ENCODE measurements at places on chromosomes 3 and 15.

DNA sequence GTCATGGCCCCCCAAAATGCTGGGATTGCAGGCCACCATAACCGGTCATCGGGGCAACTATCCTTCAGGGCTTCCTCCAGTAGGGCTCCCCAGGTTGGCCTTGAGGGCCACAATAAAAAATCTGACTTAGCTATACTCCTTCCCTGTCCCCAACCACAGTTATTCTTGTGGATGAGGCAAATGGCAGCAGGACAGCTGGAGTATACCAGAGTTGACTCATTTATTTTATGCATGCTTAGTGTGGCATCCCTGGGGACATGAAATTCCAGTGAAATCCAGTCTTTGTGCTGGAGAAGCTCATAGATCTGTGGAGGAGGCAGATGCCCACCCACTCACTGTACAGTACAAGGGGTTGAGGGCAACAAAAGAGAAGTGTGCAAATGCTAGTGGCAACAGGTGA lies 109.5 kb downstream of the RORA start:
- no peak overlapping the region for H3K27ac ChIP-seq
- no peaks in the 10 kb centered on the region for H3K4me1 ChIP-seq
- H3K36me3 ChIP-seq, result no peaks in the 10 kb centered on the region
- H3K27me3 ChIP-seq, result no peaks in the 10 kb centered on the region

DNA sequence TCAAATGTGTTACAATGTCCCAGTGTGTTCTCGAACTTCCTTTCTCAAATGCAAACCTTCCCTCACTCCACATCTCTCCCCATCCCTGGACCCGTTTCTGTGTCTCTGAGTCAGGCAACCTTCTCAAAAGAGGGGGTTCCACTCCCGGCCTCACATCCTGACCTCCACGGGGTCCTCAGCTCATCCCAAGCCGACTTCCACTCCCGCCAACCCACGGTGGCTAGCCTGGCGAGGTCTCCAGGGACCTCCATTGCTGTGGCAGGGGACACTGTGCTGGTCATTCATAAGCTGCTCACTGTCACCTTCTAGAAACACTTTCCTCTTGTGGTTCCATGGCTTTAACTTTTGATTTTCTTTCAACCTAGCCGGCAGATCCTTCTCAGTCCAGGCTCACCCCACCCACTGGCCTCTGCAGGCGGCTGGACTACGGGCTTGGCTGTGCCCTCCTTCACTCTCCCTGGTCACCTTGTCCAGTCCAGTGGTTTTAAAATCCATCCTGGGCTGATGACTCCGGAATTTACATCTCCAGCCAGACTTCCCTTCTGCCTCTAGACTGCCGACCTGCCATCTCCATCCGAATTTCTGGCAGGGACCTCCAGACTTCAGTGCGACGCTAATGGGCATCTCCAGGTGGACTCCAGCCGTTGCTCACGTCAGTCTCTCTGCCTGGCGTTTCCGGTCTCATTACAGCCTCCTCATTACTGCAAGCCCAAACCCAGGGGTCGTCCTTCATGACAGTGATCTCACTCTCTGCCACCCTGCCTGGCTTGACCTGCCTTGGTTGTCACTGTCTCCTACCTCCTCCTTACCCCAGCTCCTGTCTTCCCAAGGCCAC lies 20.0 kb downstream of the ABTB1 start:
- DNase-seq, result no peak
- no peak overlapping the region for H3K4me3 ChIP-seq
- no peaks in the 10 kb centered on the region for H3K36me3 ChIP-seq
- H3K27me3 ChIP-seq, result no peaks in the 10 kb centered on the region
- peaks cover 28% of the 10 kb centered on the region for H3K4me1 ChIP-seq

DNA sequence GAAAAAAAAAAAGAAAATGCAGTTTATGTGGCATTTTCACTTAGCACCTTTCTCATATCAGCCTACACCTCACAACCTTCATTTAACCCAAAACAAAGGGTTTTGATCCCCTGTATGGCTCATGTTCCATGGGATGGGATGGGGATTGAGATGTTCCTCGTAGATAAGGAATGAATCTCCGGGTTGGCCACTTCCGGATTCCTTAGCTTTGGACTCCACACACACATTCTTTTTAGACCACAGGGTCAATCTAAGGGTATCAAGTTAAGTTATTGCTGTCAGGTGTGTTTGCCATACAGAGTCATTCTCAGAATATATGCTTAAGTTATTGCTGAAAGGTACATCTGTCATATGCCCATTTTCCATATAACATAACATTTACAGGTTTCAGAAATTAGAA lies 301.4 kb upstream of the TGFBR2 start:
- no peak for DNase-seq
- H3K27ac ChIP-seq, result no peak overlapping the region
- peaks cover 16% of the 10 kb centered on the region for H3K4me1 ChIP-seq
- no peaks in the 10 kb centered on the region for H3K27me3 ChIP-seq

GRCh38 chr3:31692751-31693150 lies 160.0 kb downstream of the STT3B start:
- DNase-seq, result no peak
- H3K4me3 ChIP-seq, result no peak overlapping the region
- H3K27me3 ChIP-seq, result no peaks in the 10 kb centered on the region
- no peak overlapping the region for H3K27ac ChIP-seq
- no peaks in the 10 kb centered on the region for H3K36me3 ChIP-seq

GRCh38 chr15:58931987-58932588 lies 1.4 kb downstream of the SLTM start:
- no peak for DNase-seq
- H3K36me3 ChIP-seq, result peaks cover 7% of the 10 kb centered on the region
- H3K4me1 ChIP-seq, result peaks cover 23% of the 10 kb centered on the region

GRCh38 chr3:58357402-58357801 lies 24.7 kb downstream of the PXK start:
- H3K27ac ChIP-seq, result no peak overlapping the region
- DNase-seq, result no peak
- no peaks in the 10 kb centered on the region for H3K27me3 ChIP-seq
- no peak overlapping the region for H3K4me3 ChIP-seq
- no peaks in the 10 kb centered on the region for H3K36me3 ChIP-seq

DNA sequence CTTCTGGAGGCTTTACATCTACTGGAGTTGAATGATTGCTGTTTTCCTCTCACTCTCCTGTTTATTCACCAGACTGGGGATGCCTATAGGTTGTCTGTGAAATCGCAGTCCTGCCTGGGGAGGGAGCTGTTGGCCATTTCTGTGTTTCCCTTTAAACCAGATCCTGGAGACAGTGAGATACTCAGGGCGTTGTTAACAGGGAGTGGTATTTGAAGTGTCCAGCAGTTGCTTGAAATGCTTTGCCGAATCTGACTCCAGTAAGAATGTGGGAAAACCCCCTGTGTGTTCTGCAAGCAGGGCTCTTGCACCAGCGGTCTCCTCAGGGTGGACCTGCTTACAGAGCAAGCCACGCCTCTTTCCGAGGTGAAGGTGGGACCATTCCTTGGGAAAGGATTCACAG lies 4.3 kb upstream of the LRRK1 start:
- H3K4me1 ChIP-seq, result peaks cover 4% of the 10 kb centered on the region
- H3K4me3 ChIP-seq, result no peak overlapping the region

- H3K4me3 ChIP-seq, result no peak overlapping the region
- H3K36me3 ChIP-seq, result no peaks in the 10 kb centered on the region
- no peak overlapping the region for H3K27ac ChIP-seq
- no peaks in the 10 kb centered on the region for H3K27me3 ChIP-seq
These were observed 2.8 kb upstream of the PRICKLE2 start for GRCh38 chr3:64228110-64228509.

- H3K4me1 ChIP-seq, result peaks cover 3% of the 10 kb centered on the region
- H3K4me3 ChIP-seq, result no peak overlapping the region
- no peak for DNase-seq
- H3K36me3 ChIP-seq, result peaks cover 2% of the 10 kb centered on the region
- H3K27ac ChIP-seq, result no peak overlapping the region
- H3K27me3 ChIP-seq, result no peaks in the 10 kb centered on the region
These were observed 5.0 kb downstream of the PTPN23 start for GRCh38 chr3:47385796-47386195.

DNA sequence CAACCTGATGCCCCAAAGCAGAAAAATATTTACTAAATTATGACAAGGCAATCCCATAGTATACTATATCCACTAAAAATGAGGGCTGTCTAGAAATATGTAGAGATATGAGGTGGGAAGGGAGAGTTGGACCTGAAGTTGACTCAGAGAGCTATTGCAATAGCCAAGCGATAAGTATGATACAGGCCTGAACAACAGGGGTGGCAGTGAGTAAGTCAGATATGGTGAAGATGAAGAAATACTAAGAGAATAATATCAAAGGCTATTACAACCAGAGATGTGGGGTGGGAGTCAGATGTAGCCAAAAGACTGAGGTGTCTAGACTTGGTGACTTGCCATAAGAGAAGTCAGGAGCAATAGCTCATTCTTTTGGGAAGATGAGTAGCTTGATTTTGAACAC lies 9.2 kb downstream of the HSPBAP1 start:
- H3K27me3 ChIP-seq, result no peaks in the 10 kb centered on the region
- no peak overlapping the region for H3K4me3 ChIP-seq
- no peak overlapping the region for H3K27ac ChIP-seq
- DNase-seq, result no peak
- H3K36me3 ChIP-seq, result no peaks in the 10 kb centered on the region

DNA sequence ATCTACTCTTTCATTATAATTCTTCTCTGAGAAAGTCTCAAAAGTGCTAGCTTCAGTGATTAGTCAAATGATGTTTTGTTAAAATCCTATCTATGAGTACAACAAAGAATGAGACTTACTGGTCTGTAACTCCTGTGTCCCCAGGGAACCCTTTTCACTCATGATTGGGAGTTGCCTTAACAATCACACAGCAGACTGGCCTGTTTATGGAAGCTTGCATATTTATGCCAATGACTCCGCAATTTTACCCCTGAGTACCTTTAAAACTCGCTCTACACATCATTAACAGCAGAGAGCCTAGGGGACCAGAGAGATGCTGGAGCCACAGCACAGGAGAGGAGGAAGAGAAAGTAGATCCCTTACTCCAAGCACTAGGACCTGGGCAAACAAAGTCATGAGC lies 628.1 kb downstream of the IGSF11 start:
- no peaks in the 10 kb centered on the region for H3K27me3 ChIP-seq
- no peak overlapping the region for H3K27ac ChIP-seq
- DNase-seq, result no peak

GRCh38 chr3:186004209-186004608 lies 66.4 kb upstream of the TRA2B start:
- no peak overlapping the region for H3K27ac ChIP-seq
- H3K4me3 ChIP-seq, result no peak overlapping the region
- no peaks in the 10 kb centered on the region for H3K36me3 ChIP-seq
- DNase-seq, result no peak

DNA sequence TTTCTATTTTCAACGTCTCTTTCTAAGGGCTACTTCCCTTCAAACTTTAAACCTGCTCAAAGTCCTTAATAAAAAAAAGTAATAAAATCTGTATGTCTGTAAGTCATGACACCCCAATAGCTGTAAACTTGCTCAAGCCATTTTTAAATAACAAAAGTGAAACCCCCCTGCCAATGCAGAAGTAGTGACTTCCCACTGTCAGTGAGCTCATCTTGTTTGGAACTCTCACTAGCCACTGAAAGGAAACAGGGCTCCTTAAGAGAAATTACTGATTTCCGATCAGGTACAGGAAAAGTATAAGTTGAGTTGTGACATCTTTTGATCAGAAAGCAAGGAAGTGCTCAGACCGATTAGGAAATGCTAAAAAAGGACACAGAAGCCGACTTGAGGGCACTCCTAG lies 27.6 kb upstream of the GPR171 start:
- no peak overlapping the region for H3K4me3 ChIP-seq
- no peaks in the 10 kb centered on the region for H3K36me3 ChIP-seq
- DNase-seq, result no peak
- no peak overlapping the region for H3K27ac ChIP-seq
- H3K27me3 ChIP-seq, result no peaks in the 10 kb centered on the region

GRCh38 chr15:76863693-76864092 lies 41.4 kb downstream of the SCAPER start:
- no peak overlapping the region for H3K4me3 ChIP-seq
- no peak for DNase-seq
- H3K36me3 ChIP-seq, result no peaks in the 10 kb centered on the region
- H3K27me3 ChIP-seq, result no peaks in the 10 kb centered on the region

GRCh38 chr3:32414522-32415202 lies 23.0 kb downstream of the CMTM7 start:
- no peak overlapping the region for H3K4me3 ChIP-seq
- H3K4me1 ChIP-seq, result peaks cover 6% of the 10 kb centered on the region
- H3K27me3 ChIP-seq, result no peaks in the 10 kb centered on the region

DNA sequence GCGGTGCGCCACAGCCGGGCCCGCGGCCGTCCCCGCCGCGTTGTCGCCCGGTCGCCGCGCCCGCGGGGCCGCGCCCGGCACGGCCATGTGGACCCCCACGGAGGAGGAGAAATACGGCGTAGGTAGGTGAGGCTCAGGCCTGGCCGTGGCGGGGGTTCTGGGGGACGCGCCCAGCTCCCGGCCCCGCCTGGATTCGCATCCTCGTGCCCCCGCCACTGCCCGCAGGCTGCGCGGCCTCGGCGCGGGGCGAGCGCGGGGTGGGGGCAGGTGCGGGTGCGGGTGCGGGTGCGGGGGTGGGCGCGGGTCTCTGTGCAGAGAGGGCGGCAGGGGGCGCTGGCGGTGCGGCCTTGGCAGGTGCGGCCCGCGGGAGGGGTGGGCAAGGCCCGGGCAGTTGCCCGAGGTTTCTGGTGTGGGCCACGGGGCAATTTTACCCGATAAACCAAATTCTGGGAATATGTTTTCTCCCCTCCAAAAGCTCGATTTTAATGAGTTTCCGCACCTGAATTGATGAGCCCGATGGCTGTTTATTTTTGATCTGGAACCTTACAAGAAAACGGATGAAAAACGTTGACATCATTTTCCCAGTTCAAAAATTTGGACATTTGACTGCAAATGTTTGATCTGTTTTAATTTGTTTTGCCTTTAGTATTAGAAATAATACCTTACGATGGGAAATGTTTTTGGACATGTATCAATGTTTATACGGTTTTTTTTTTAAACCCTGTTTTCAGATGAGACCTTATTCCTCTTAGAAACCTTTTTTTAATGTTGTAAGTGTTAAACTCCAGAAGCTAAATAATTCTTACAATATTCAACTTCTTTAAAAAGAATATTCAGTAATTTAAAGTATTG lies 678 bp downstream of the DOCK3 start:
- no peaks in the 10 kb centered on the region for H3K27me3 ChIP-seq
- no peak for DNase-seq
- no peaks in the 10 kb centered on the region for H3K36me3 ChIP-seq
- H3K4me3 ChIP-seq, result peak overlapping the region; percentile 60

GRCh38 chr15:51967583-51967982 lies 4.0 kb downstream of the LEO1 start:
- no peaks in the 10 kb centered on the region for H3K36me3 ChIP-seq
- no peak for DNase-seq
- H3K4me1 ChIP-seq, result peaks cover 8% of the 10 kb centered on the region
- H3K4me3 ChIP-seq, result no peak overlapping the region
- no peaks in the 10 kb centered on the region for H3K27me3 ChIP-seq
- no peak overlapping the region for H3K27ac ChIP-seq

DNA sequence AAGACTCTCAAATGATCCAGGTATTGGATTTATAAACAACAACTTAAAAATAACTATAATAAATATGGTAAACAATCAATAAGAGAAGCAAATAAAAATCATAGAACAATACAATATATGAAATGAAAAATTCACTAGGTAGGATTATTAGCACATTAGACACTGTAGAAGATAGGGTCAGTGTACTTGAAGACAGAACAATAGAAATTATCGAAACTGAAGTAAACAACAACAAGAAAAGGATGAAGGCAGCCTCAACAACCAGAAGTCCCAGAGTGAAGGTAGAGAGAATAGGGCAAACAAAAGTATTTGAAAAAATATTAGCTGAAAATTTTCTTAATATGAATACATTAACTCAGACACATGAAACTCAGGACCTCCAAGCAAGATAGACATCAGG lies 11.9 kb downstream of the IQCB1 start:
- H3K36me3 ChIP-seq, result peaks cover 30% of the 10 kb centered on the region
- H3K4me1 ChIP-seq, result peaks cover 17% of the 10 kb centered on the region
- H3K27me3 ChIP-seq, result no peaks in the 10 kb centered on the region
- H3K4me3 ChIP-seq, result no peak overlapping the region
- H3K27ac ChIP-seq, result no peak overlapping the region

All from thoracic aorta (tissue), 2 donors.